ENCODE measurements at places on chromosomes 1 and 21. TPM values are rescaled to one million over a fixed set of nuclear protein-coding genes. Genes with fewer than 3 reads are reported as not detected.

DNA sequence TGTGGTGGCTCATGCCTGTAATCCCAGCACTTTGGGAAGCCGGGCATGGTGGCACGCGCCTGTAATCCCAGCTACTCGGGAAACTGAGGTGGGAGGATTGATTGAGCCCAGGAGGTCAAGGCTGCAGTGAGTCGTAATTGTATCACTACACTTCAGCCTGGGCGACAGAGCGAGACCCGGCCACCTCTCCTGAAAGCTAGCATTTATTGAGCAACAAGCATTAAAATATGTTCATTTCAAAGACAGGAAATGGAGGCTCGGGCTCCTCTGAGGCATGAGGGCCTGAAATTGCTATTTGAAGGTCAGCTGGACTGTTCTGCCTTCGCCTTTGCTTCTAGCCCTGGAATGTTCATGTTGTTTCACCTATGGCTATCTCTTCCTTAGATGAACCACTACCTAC is 34.5 kb downstream of the SPATA21 start:
- no peak for DNase-seq

The WNT3A gene
- total RNA-seq, result not detected

DNA sequence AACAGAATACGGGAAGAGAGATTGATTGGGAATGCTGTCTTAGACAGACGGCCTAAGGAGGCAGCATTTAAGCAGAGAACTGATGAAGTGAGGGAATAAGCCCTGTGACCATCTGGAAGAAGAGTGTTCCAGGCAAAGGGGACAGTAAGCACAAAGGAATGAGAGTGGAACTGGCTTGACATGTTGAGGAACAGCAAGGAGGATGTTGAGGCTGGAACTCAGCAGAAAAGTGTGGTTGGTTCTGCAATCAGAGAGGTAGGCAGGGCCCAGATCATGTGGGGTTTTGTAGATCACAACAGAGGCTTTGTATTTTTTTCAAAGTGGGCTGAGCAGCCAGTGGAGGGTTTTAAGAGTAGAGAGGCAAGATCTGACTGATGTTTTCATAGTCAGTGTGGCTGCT is 157.4 kb downstream of the DNM3 start:
- DNase-seq, result no peak

The CNKSR1 gene
- total RNA-seq, result 16.8 TPM

DNA sequence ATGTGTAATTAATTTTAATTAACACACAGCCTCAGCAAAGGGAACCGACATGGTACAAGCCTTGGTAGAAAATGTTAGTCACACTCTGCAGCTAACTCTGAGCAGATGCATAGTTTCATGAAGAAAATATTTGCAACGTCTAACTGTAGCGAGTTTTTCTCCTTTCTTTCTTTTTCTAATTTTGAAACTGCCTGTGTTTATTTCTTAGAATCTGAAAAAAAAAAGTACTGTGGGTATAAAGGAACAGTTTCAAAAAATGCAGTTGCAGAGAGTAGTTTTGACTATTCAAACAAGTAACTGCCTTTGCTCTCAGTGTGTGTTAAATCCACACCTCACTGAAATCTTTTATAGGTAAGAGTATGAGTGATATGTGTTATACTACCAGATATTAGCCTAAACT is 149.9 kb upstream of the C1orf105 start:
- no peak for DNase-seq

- DNase-seq, result no peak
Measured at GRCh38 chr1:3398396-3399140, 55.9 kb upstream of the ARHGEF16 start.

The SELENON gene
- total RNA-seq, result 50.8 TPM

The GJA5 gene
- total RNA-seq, result 0.29 TPM

DNA sequence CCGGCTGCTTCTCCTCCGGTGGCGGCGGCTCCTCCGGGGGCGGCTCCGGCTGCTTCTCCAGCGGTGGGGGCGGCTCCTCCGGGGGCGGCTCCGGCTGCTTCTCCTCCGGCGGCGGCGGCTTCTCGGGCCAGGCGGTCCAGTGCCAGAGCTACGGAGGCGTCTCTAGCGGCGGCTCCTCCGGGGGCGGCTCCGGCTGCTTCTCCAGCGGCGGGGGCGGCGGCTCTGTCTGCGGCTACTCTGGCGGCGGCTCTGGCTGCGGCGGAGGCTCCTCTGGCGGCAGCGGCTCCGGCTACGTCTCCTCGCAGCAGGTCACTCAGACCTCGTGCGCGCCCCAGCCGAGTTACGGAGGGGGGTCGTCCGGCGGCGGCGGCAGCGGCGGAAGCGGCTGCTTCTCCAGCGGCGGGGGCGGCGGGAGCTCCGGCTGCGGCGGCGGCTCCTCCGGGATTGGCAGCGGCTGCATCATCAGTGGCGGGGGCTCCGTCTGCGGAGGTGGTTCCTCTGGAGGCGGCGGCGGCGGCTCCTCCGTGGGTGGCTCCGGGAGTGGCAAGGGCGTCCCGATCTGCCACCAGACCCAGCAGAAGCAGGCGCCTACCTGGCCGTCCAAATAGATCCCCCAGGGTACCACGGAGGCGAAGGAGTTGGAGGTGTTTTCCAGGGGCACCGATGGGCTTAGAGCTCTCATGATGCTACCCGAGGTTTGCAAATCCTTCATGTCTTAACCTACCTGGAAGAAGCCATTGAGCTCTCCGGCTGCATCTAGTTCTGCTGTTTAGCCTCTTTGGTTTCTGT is 2.0 kb downstream of the LORICRIN start:
- no peak for DNase-seq

DNA sequence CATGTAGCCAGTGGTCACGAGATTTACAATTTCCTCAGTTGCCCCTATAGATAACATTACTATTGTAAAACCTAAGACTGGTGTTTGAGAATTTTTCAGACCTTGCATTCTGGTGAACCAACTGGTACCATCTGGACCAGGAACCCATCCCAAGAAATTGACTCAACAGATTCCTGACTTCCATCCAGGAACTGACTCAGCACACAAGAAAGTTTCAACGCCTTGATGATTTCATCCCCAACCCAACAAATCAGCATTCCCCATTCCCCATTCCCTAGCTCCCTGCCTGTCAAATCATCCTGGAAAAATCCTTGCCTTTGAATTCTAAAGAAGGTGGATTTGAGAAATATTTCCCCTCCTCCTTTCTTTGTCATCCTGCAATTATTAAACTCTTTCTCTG is 529.8 kb upstream of the PRMT6 start:
- DNase-seq, result peak; percentile 31

GRCh38 chr1:190196020-190196419 is 281.6 kb downstream of the BRINP3 start:
- DNase-seq, result no peak

The RNU1-1 gene
- total RNA-seq, result under 0.01 TPM

DNA sequence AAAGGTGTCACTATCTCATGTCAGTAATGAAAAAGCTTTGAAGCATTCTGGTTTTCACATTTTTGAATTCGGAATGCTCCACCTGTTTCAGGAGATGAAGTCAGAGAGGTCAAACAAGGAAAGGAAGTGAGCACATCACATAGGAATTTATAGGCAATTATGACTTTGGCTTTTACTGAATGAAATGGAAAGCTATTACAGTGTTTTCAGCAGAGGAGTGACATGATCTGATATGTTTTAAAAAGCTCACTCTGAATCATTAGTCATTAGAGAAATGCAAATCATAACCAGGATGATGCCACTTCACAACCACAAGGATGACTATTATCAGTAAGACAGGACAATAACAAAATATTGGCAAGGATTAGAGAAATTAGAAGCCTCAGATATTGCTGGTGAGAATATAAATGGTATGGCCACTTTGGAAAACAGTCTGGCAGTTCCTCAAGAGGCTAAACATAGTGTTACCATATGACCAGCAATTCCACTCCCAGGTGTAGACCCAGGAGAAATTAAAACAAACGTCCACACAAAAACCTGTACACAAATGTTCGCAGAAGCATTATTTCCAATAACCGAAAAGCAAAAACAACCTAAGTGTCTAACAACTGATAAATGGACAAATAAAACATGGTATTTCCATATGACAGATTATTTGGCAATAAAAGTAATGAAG is 7.5 kb downstream of the TAF1A start:
- peak; percentile 10 for DNase-seq

- no peak for DNase-seq
Measured at GRCh38 chr1:14183329-14183728, 415.2 kb upstream of the KAZN start.

The ZFP69B gene
- total RNA-seq, result 8.1 TPM

The CTH gene
- total RNA-seq, result 18.2 TPM

DNA sequence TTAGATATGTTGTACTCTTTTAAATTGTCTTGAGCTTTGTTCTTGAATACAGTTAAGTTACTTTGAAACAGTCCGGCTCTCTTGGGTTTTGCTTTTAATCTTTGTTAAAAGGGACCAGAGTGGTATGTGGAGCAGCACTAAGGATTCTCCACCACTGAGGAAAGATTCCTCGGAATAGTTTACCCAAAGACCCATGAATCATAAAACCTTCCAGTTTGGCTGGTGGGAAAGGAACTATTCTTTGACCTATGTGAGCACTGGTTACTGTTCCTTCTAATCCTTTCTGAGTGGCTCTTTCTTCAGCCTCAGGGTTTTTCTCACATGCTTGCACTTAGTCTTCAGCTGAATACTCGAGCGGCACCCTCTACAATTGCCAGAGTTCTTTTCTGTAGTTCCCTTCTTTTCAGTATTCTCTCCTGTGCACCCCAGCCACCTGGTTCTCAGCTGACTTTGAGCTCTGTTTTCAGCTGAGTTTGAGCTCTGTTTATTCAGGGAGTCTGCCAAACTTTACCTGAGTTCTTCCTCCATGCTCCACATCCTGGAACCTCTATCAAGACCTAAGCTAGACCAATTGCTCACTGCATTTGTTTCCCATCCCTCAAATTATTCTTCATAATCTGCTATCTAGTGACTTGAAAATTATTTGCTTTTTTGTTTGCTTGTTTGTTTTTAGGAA is 253.8 kb upstream of the PLXNA2 start:
- DNase-seq, result no peak

DNA sequence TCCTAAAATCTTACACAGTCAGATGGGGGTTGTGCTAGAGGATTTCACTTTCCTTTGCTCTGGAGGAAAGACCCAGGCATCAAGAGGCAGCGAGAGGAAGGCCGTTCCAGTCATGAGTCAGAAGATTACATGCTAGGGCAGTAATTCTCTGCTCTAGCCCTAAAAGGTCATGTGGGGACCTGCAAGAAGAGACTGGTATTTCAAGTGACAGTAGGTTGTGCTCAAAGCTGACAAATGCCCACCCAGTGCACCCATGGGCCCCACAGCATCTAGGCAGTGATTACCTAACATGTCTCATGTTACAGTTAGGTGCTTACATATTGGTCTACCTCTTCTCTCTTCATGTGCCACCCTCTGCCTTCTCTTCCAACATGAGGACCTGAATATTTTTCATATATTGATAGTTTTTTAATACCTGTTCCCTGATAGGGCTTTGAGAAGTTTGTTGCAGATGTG is 99.7 kb upstream of the BEND5 start:
- no peak for DNase-seq

- no peak for DNase-seq
Measured at GRCh38 chr1:155884031-155884960, 24.9 kb downstream of the SYT11 start.

DNA sequence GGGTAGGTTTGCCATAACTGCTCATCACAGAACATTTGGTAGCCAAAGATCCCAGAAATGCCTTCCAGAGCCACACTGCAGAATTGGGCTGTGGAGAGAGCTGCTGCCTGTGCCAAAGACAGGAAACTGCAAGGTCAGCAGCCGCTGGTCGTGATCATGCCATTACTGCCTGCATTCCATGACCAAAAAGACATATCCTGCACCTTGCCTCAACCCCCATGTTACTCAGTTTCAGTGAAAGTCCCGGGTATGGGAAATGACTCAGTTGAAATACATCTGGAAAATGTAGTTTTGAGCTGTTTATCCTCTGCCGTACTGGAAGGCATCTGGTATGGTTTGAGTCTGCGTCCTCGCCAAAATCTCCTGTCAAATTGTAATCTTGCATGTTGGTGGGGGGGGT is 161.7 kb downstream of the FCRL5 start:
- peak; percentile 31 for DNase-seq

The OR10J1 gene
- total RNA-seq, result not detected

Measured in kidney epithelial cell (primary cell).